ENCODE measurements at places on chromosomes 12 and 14. TPM values are rescaled to one million over a fixed set of nuclear protein-coding genes. Genes with fewer than 3 reads are reported as not detected.

DNA sequence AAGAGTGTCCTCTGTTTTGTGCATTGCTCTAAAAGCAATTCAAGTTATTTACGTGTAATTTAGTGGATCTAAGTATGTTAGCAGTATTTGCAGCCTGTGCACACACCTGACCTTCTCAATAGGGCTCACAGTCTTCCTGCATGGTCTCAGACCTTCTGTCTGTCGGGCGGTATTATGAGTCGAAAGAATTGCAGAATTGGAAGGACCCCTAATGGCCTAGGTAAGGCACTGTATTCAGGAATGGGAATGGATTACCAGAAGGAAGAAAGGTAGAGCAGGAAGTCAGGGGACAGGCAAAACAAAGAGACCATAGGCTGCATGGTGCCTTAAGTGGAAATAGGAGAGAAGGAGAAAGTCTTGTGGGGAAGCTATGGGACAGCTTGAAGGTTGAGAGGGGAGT, 341.6 kb downstream of the VRK1 start:
- no peak for DNase-seq

GRCh38 chr14:101559624-101560533, 1.4 kb upstream of the DIO3 start:
- no peak for DNase-seq

DNA sequence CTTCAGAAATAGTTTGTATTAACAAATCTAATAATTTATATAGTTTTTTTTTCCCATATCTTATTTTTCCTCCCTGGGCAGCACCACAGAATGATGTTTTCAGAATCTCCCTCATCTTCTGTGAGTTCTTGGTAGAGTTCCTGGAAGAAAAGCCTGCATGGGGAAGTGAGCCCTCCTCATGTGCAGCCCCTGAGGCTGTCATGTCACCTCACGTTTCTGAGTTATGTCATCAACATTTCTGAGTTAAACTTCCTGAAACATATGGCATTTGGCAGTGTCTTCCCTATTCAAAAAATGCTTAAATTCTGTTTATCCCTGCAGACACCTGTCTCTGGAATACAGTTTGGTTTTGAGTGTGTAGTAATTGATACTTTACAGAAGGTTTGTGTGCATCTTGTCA, 979.0 kb downstream of the TMEM121 start:
- no peak for DNase-seq

GRCh38 chr14:52954346-52955214, 3.7 kb upstream of the FERMT2 start:
- no peak for DNase-seq

DNA sequence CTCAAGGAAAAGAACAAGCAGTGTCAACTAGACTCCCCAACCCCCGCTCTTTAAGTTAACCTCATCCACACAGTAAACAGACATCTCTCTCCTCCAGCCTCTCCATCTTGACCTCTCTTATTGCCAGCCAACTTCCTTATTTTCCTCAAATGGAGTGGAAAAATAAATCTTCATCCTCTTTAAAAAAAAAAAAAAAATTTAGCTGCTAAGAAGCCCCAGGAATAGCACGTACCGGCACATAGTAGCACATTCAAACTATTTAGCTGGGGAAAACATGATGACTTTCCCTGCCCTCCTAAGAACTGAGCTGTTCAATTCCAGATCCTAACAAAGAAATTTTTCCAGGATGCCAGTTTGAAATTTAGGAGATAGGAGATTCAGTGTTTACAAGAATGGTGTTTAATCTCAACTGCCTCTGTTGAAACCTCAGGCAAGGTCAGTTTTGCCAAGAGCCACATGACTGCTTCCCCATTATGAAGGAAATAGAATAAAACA, 90.8 kb downstream of the EPS8 start:
- DNase-seq: no peak

GRCh38 chr12:41013881-41014642, 174.1 kb upstream of the PDZRN4 start:
- no peak for DNase-seq

- DNase-seq: no peak
These were observed 42.9 kb downstream of the TRIP11 start for GRCh38 chr14:91996948-91997371.

- DNase-seq: no peak
These were observed 46.2 kb upstream of the VASH1 start for GRCh38 chr14:76715101-76715500.

- DNase-seq: no peak
These were observed 8.0 kb downstream of the PTPN21 start for GRCh38 chr14:88546621-88547385.

GRCh38 chr12:110007881-110008280, 8.7 kb downstream of the ANKRD13A start:
- no peak for DNase-seq

- no peak for DNase-seq
These were observed 1.5 kb downstream of the PDZRN4 start for GRCh38 chr12:41189395-41190251.

GRCh38 chr14:21846227-21846885, 172.7 kb upstream of the OR4E1 start:
- peak; percentile 52 for DNase-seq

DNA sequence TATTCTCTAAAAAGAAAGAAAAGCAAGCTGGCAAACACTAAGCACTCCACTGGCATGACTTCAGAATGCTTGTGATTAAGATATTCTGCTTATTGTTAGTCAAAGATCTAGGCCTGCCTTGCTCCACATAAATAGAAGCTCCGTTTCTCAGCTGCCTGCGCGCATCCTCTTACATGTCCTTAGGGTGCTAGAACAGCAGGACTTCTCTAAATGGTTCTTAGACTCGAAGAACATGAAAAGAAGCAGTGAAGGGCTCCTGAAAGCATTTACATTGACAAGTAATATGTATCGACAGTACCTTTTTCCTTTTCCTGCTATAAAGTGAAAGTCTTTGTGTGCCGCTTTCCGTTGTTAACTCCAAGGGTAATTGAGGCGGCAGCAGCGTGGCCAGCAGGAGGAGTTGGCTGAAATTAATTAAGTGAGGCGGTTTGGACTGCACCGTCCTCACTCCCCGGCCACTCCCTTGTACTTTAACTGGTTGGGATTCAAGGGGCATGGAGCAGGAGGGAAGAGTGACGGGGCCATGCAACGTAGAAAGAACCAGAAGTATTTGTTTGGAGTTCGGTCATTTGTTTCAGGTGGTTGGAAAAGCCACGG, 34.2 kb upstream of the OTX2 start:
- DNase-seq: no peak

DNA sequence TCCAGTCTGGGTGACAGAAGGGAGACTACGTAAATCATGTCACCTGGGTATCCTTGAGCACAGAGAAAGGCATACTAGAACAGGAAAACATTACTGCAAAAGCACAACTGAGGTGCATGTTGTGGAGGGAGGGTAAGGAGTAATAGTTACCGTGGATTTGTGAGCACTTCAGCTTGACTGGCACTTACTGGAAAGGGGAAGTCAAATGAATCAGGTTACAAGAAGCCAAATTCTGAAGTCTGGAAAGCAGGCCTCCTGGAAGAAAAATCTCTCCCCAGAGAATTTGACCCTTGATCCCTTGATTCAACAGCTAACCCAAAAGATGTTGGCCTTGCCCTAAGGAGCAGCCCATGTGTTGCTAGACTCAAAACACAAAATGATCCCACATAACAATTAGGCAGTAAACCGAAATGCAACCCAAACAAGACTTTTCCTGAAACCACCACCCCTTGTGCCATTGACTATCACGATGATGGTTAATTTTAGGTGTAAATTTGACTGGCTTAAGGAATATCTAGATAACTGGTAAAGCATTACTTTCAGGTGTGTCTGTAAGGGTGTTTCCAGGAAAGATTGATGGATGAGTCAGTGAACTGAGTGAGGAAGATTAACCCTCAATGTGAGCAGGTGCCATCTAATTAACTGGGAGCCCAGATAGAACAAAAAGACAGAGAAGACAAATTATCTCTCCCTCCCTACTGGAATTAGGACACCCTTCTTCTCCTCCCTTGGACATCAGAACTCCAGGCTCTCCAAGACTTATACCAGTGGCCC, 108.8 kb downstream of the SLC25A21 start:
- DNase-seq: no peak

DNA sequence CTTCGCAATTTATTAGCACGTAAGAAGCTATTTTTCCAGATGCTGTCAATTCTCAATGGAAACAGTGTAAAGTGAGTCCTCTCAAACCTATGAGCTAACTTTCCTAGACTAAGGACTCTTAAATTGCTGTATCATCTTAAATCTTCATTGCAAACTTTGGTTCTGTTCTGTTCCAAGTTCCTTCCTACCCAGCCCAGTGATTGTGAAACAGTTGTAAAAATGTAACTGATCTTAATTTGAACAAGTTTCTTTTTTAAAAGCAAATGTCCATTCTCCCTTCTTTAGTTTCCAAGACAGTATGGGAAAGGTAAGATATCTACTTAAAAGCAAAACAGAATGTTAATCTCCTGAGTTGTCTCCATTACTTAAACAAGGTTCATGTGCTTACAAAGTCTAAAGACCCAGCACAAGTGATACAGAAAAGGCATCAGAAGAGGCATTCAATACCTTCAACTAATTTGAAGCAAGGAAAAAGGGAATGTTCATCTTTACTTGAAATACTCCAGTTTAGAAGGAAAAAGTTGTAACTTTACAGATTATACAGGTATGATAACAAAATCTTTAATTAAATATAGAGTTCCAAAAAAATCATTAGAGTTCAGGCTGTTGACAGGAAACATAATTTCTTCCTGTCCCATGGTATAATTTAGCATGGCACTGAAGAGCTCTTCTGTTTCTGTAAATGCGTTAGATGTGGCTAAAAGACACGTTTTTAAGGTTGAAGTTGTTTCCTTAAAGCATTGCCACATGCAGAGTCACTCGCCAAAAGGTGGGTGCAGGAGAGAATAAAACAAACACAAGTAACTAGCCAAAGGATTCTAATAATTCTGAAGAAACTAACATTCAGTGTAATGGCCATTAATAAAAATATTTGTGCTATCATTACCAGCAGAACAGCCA, 101.5 kb upstream of the USP15 start:
- DNase-seq: no peak

DNA sequence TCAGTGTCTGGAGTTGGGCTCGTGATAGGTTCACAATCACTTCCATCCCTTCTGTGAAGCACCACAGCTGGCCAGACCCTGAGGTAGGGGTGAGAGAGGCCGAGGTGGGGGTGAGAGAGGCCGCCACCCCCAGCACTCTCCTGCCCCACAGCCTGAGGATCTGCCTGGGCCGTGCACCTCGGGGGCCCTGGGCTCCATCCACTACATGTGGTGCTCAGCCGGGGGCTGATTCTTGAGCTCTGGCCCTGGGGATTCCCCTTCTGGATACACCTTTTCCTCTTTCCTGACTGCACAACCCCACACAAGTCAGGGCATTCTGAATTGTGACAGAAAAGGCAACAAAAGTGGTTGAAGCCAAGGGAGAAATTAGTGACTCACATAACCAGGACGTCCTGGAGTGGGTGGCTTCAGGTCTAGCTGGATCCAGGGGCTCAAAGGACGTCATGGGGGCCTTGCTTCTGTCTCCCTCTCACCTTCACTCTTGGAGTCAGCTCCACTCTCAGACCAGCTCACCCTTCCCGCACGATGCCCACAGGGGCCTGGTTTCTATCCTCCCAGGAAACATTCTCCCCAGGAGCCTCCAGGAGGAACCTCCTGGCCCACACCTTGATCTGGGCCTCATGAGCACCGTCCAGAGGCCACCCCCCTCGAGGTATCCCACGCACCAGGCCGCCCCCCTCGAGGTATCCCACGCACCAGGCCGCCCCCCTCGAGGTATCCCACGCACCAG, 12.1 kb upstream of the FBRSL1 start:
- DNase-seq: no peak

- DNase-seq: peak; percentile 57
These were observed 5.6 kb upstream of the GOLGA3 start for GRCh38 chr12:132834181-132834711.

DNA sequence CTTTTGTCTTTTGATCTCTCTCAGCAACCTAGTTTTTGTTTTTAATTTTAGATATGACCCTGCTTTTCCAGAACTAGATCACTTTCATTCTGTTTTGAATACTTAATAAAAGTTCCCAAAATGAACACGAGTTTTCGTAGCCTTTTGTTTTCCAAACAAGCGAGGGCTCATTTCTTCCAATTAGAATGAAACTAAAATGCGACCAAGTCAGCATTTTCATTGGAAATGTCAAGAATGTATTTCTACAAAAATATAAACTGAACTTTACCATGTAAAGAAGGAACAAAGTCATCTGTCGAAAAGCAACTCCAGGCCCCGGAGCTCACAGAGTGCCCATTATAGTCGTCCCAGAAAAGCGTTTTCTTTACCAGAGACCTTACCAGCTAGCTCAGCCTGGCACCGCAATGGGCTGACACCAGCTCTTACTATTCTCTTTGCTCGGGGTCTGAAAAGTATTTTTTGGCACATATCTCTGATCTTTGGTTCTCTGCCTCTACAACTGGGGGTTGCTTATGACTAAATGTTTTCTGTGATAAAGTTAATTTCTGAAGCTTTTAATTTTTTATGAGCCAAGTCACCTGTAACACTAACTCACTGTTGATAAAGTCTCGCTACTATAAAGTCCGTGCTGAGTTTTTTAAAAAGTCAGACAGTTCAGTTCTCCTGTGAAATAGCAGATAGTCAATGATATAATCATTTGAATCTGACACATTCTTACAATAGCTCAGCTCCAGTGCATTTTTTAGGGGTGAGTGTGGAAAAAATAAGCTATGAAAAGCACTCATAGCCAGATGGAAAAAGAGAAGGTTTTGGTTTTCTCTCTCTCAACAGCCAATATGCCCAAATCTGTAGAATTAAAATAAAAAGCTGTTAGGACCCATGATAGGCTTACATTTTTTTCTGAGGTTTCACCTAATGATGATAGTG, 43.4 kb downstream of the SAMD4A start:
- no peak for DNase-seq

- no peak for DNase-seq
These were observed 15.5 kb downstream of the SLC25A29 start for GRCh38 chr14:100290607-100291304.

DNA sequence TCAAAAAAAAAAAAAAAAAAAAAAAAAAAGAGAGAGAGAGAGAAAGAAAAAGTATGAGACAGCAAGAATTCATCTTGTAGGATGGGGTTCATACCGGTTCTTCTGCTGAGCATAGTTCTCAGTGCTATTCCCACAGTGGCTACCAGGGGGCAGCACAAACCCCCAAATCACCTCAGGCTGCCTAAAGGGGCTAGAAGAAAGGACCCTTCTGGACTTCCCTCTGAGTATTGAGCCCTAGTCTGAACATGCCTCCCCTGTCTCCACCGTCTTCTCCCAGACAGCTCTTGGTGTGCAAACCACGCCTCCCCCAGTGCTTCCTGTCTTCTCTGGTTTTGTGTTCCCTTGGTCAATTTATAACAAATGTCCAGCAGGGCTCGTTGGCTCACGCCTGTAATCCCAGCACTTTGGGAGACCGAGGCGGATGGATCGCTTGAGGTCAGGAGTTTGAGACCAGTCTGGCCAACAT, 31.3 kb upstream of the SMUG1 start:
- DNase-seq: peak; percentile 39

- DNase-seq: no peak
These were observed 671.3 kb upstream of the TBX3 start for GRCh38 chr12:115355301-115355700.

APOLD1 gene
- 1.9 TPM for total RNA-seq

NGB gene
- total RNA-seq: not detected

CLEC2A gene
- total RNA-seq: not detected

ARF3 gene
- 34.7 TPM for total RNA-seq

PRB2 gene
- not detected for total RNA-seq

SPRING1 gene
- total RNA-seq: 14.4 TPM

TEAD4 gene
- total RNA-seq: not detected

ADAMTS20 gene
- not detected for total RNA-seq

Data from CD8-positive, alpha-beta T cell (primary cell).